ENCODE measurements at places on chromosomes 16 and 17.

DNA sequence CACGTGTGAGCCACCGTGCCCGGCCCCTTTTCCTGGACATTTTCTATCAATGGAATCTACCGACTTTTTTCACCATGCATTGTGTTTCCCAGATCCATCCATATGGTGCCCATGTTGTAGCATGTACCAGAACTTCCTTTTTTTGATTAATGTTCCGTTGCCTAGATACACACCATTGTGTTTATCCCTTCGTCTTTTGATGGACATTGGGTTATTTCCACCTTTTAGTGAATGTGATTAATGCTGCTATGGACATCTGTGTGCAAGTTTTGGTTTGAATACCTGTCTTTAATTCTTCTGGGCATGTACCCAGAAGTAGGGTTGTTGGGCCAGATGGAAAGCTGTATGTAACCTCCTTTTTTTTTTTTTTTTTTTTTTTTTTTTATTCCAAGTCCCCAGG is 79.8 kb downstream of the NT5M start:
- DNase-seq = no peak

DNA sequence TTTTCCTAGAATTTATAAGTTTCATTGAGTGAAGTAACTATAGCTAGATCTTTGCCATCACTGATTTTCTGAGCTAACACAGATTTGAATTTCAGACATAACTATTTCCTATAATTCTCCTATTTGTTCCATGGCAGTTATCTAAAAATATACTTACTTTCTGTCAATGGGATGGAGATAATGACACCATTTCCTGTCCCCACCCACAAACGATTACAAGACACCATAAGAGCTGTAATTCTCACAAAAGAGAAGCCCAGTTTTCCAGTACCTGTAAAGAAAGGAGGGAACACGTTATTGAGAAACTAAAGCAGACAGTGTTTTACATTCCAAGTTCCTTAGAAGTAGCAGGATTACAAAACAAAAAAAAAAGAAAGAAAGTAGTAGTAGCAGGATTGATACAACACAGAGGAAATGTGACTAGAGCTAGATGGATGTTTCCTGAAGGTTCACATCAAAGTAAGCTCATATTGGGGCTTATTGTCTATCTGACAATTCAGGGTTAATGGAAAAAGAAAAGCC is 110.9 kb upstream of the TOB1 start:
- no peak for DNase-seq

DNA sequence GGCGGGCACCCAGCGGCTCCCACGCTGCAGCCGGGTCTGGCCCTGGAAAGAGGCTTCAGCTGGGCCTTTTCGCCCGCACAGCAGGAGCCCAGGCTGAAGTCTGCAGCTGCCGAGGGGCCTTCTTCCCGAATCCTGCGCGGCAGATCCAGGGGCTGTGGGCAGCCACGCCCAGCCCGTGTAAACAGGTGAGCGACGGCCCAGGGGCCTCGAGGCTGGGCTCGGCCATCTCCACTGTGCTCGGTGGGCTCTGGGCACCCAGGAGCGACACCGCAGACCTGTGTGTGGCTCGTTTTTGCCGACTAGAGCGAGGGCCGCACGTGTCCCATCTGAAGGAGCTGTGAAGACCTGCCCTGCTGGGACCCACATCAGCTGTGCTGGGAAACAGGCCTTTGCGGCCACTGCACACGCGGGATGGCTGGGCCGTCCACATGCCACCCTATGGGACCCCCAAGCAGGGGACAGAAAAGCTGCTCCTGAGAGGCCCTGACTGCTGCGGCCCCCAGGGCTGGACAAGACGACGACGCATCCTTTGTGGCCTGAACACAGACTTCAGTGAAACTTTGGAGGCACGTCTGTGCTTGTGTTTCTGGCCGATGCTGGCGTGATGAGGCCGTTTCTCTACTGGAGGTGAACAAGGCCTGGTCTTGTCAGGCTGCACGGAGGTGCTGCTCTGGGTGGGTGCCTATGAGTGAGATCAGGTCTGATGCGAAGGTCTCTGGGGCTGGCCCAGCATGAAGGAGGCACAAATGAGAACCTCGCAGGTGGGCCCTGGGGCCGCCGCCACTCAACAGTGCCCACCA is 5.2 kb upstream of the APRT start:
- no peak for DNase-seq

GRCh38 chr17:38906460-38907228 is 18.8 kb upstream of the LASP1NB start:
- no peak for DNase-seq

DNA sequence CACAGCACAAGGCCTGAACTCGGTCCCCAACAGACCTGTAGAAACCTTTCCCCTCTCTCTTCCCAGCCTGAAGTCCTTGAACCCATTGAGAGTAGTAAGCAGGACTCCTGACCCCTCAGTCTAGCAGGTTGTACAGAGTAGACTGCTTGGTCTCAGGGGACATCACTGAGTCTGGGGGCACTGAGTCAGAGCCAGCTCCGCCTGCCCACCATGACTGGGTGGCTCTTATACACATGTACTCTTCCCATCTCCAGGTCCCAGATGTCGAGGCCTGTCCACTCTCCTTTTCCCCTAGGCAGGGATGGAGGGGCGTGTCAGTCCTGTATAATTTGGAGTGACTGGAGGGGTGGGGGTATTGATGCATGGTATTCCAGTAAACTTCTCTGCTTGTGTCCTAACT is 23.5 kb downstream of the LIG3 start:
- DNase-seq = no peak

DNA sequence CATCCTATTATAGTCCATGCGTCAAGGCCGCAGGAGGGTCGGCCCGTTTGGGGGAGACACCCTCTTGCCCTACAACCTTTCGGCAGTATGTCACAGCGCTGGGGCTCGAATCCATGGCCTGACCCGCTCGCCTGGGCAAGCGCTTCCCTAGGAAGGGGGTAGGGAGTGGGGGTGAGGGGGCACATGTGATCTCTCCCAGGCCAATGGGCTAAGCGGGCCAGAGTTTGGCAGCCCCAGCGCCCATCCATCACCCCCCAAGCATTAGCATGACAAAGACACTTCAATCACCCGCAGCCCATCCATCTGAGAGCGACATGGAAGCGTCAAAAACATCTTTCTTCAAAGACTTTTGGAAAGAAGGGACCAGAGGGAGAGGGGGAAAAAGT is at the start of gene HOXB1:
Gene HOXB1 (minus strand): TSS at position 125 of the 386 bp plus-strand sequence. CDS start 107 bp downstream, at position 18.
- no peak for DNase-seq

- DNase-seq = no peak
These were observed 31.2 kb downstream of the PITPNM3 start for GRCh38 chr17:6525141-6525540.

DNA sequence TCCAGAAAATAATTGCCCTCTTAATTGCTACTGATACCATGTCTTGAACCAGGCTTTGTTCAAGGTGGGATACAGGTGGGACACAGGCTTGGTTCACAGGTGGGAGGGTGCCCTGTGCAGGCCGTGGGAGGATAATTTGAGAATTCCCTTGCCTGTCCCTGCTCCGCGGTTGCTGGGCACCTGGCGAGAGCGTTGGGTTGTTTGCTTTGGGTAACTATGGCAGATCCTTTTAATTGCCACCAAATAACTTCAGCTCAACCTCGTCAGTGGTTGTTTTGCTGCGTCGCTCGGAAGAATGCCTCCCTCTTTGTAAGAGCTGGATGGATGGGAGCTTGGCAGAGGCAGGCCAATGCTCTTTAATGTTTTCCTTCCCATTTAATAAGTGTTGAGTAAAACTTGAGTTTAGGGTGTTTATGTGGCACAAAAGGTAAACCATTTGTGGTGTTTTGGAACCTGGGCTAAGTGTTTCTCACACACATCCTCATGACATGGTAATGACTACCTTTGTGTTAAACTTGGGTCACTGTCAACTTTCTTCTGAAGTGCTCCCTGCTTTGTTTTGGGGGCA is 202.5 kb downstream of the MSI2 start:
- DNase-seq = no peak
